ENCODE measurements at places on chromosomes 16 and 17. TPM values are rescaled to one million over a fixed set of nuclear protein-coding genes. Genes with fewer than 3 reads are reported as not detected.

Gene MT1A
- total RNA-seq: 1.6 TPM

GRCh38 chr17:43399839-43400328, 1.1 kb downstream of the ARL4D start:
- peak; percentile 42 for DNase-seq

GRCh38 chr17:79473111-79473875, 137.6 kb downstream of the RBFOX3 start:
- no peak for DNase-seq

- no peak for DNase-seq
Observed at GRCh38 chr17:17711641-17712162, 30.4 kb downstream of the RAI1 start.

DNA sequence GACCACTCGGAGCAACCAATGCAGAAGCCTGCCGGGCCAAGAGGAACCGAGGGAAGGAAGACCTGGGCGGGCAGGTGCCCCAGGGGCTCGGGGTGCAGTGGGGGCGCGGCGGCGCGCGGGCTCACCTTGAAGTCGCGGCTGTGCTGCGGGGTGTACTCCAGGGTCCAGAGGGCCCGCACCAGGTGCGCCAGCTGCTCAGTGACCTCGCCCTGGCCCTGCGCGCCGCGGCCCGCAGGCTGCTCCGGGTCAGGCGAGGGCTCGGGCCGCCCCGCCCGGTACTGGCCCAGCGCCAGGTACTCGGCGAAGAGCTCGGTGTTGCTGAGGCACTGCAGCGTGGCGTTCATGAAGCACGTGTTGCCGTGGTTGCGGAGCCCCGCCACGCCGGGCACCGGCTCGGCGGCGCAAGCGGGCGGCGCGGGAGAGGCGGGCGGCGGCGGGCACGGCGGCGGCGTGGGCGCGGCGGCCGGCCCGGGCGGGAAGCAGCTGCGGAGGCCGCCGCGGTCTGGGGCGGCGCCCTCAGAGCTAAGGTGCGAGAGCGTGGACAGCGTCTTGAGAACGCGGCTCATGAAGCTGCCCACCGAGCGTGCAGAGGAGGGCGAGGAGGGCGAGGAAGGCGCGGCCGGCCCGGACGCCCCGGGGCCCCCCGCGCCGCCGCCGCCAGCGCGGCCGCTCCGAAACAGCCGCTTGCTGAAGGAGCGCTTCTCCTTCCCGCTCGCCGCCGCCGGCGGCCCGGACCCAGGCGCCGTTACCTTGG, 562 bp downstream of the USP31 start:
- DNase-seq: peak; percentile 93

GRCh38 chr17:77451245-77451893, 310.6 kb downstream of the SEC14L1 start:
- DNase-seq: peak; percentile 88

DNA sequence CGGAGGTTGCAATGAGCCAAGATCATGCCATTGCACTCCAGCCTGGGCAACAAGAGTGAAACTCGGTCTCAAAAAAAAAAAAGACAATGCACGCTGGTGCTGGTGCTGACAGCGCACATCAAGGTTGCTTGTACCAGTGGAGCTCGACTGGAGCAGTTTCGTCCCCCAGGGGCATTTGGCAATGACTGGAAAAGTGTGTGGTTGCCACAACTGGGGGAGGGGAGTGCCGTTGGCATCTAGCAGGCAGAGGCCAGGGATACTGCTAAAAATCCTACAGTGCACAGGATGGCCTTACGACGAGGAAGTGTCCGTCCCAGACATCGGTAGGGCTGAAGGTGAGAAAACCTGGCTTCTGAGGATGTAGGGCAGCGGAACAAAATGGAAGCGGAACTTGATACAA, 2.4 kb downstream of the MEAK7 start:
- peak; percentile 14 for DNase-seq

Gene SSTR5
- 7.7 TPM for total RNA-seq

Gene ANKFN1
- total RNA-seq: not detected

GRCh38 chr16:47712276-47713224, 251.4 kb downstream of the PHKB start:
- peak; percentile 56 for DNase-seq

Gene PRSS22
- not detected for total RNA-seq

- peak; percentile 93 for DNase-seq
Observed at GRCh38 chr17:44108440-44109311, 14.8 kb downstream of the HDAC5 start.

Gene TMEM238L
- not detected for total RNA-seq

GRCh38 chr17:49890077-49890821, 42.4 kb upstream of the TAC4 start:
- DNase-seq: peak; percentile 81

- DNase-seq: no peak
Observed at GRCh38 chr17:28705074-28705659, 6.5 kb downstream of the PROCA1 start.

DNA sequence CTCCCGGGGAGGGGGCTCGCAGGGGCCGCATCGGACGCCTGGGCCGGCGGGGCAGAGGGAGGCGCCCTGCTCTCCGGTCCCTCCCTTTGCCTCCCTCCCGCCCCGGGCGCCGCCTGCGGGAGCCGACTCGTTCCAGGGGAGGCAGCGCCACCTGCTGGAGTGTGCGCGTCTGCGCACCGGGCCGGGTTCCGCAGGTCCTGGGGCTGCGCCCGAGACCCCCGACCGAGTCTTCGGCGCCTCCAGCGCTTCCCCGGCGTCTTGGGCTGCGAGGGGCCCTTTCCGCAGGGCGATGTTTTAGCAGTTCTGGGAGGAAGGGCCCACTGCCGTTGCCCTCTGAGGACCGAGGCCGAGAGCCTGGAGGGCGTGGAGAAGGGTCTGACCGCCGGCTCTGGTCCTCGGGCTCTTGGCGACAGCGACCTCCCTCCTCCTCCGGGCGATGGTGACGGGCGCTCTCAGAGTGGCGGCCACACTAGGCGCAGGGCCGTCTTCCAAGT, 106.3 kb downstream of the SEC14L1 start:
- peak; percentile 96 for DNase-seq

DNA sequence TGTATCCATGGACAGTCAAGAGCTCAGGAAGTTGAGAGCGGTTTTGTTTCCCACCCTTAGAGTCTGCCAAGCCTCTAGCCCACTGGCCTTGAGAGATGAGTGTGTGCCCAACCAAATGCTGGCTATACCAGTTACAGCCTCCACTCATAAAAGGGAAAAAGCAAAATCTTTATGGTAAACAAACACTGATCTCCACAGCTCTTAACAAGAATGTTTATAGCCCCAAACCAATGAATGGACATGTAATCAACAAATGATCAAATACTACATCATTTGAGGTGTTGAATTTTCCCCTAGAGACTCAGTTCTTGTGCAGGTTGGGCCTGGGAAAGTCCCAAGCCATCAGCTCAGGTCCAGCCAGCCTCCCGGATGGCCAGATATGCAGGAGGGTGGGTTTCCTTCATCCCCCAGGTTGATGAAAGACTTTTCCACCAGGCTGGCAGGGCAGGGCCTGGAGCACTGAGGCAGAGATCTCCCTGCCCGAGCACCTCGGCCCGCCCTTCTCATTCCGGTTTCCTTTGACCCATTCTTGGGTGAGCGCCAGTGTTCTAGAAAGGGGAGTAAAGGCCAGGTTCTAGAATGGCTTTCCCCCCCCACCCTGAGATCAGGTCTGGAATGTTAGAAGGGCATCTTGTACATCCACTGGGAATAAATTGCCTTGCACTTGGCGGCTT, 3.9 kb upstream of the EFTUD2 start:
- DNase-seq: no peak

GRCh38 chr17:64157669-64158180, 27.8 kb upstream of the ERN1 start:
- no peak for DNase-seq

- peak; percentile 50 for DNase-seq
Observed at GRCh38 chr16:57627184-57627871, 1.1 kb upstream of the ADGRG1 start.

Gene CCL7
- total RNA-seq: not detected

Gene BAIAP3
- total RNA-seq: 2.2 TPM

Gene TBC1D3I
- total RNA-seq: 0.31 TPM

Gene UNC45B
- 170 TPM for total RNA-seq

- peak; percentile 31 for DNase-seq
Observed at GRCh38 chr17:7367083-7367482, 12.1 kb downstream of the TMEM95 start.

DNA sequence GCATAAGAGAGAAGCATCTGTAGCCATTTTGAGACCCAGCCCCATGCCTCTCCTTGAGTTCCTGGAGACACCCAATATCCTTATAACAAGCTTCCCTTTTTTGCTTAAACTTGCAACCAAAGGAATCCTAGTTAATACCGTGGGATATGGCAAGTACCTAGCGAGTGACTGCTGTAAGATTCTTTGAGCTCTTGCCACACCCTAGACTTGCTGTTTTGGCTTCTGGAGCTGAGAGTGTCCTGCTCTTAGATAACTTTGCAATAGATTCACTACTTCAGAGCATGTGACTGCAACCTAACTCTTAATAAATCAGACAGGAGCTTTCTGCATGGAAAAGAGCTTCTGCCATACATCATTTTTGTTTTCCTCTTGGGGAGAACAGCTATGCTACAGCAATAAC, 58.3 kb downstream of the AKAP1 start:
- DNase-seq: no peak

- DNase-seq: peak; percentile 62
Observed at GRCh38 chr17:8147141-8147804, 4.9 kb downstream of the PER1 start.

DNA sequence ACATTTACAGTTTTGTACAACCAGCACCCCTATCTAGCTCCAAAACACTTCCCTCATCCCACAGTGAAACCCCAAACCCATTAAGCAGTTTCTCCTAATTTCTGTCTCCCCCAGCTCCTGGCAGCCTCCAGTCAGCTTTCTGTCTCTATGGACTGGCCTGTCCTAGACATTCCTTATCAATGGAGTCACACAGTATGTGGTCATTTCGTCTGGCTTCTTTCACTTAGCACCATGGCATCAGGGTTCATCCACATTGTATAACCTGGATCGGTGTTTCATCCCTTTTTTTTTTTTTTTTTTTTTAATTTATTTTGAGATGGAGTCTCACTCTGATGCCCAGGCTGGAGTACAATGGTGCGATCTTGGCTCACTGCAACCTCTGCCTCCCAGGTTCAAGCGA, 68.5 kb downstream of the ZDHHC7 start:
- DNase-seq: no peak

Gene DNAH9
- total RNA-seq: 0.37 TPM

DNA sequence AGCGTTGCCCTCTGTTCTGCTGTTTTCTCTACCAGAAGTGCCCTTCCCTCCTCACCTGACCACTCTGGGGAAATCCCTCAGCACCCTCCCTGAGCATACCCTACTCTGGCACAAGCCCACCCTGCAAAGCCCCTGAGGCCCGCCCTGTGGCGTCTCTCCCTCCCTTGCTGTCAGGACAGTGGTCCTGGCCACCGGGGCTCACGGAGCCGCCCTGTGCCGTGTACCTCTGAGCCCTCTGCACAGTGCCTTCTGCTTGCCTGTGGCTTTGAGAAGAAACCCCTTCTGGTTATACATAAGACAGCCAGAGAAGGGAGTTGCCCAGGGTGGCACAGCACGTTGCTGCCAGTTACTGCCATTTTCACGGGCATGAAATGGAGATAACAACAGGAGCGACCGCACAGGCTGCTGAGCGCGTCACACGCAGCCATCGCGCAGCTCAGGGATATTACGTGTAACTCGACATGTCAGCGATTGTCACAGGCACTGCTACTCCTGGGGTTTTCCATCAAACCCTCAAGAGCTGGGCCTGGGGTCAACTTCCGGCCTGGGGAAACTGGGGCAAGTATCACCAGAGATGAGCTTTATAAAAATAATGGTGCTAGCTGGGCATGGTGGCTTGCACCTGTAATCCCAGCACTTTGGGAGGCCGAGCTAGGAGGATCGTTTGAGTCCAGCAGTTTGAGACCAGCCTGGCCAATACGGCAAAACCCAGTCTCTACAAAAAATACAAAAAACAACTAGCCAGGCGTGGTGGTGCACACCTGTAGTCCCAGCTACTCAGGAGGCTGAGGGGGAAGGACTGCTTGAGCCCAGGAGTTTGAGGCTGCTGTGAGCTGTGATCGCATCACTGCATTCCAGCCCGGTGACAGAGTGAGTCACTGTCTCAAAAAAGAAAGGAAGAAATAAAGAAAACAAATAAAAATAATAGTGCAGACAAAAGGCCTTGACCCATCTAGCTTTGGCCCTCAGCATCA, 14.8 kb downstream of the SCGB1C2 start:
- no peak for DNase-seq

Gene TRPV2
- total RNA-seq: 10.0 TPM
